Stromal cell of bone marrow (primary cell): ENCODE measurements at places on chromosomes 7 and 10.

DNA sequence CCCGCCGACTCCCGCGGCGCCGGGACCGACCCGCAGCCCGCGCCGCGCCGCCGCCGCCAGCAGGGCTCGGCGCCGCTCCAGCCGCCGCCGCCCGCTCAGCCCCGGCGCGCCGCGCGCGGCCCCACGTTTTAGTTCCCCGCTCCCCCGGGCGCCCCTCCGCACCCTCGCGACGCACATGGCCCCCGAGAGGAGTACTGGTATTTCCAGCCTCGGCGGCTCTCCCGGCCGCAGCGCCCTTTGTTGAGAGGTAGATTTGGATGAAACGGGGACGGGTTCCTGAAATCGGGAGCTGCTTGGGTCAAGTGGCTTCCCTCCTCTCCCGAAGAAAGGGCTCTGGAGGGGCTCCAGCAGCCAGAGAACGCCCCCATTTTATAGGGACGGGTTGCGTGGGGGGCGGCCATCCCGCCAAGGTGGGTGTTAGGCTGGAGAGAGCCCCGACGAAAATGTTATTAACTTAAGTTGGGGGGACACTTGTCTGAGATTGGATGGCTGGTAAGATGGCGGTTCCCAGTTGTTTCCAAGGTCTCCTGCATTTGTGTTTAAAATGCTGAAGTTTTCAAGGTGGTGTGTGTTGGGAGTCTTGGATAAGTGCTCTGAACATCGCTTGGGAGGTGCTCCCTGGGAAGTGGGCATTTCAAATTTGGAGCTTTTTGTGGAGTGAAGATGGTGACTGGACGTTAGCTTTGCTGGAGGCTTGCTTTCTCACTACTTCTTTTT lies 1.2 kb downstream of the BMI1 start:
- no peak for DNase-seq

DNA sequence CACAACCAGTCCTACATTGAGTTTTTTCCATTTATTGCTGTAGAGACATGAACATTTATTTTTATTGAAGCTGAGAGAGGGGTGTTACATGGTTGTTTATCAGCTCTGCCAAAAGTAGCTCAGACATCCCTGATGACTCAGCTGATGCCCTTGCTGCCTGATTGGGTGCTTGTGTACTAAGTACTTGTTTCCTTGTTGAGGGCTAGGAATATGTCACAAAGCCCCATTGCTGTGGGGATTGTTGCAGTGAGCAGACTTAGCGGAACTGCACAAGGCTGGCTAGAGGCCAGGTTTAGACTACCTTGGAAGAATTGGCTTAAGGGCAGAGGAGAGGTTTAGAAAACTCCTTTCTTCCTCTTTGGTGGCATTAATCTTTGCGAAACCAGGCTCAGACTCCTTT lies 110.6 kb downstream of the AUTS2 start:
- no peak for DNase-seq

DNA sequence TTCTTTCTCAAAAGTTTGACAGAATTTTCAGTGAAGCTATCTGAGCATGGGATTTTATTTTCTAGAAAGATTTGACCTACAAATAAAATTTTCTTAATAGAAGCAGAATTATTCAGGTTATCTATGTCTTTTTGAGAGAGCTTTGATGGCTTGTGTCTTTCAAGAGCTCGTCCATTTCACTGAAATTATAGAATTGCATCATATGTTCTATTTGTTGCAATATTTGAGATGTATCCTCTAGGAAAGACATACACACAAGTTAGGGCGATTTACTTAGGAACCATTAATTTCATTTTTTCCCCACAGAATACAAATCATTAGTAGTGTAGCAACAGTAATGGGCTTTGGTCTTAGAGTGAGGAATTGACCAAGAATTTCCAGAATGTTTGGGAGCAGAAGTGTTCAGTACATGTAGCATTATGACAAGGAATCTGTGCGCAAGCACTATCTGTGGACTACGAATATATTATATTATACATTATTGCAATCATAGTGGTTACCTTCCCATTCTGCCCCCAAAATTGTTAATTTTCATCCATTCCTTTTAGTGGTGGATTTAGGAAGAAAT lies 12.8 kb upstream of the COL17A1 start:
- DNase-seq = no peak

DNA sequence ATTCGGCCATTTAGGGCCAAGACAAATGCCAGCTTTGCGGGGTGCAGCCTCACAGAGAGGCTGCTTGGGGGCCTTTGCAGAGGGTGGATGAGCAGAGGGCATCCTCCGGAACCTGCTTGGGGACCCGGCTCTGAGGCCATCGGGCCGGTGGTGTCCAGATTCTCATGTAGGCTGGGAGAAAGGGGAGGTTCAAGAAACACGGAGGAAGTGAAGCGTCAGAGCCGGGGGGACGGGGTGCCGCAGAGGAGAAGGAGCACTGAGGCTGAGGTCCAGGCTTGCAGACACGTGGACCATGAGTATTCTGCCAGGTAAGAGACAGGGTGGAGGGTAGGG lies 150.7 kb upstream of the SHH start:
- no peak for DNase-seq

- DNase-seq = no peak
Observed at GRCh38 chr10:50335397-50335796, 84.1 kb upstream of the ASAH2 start.

DNA sequence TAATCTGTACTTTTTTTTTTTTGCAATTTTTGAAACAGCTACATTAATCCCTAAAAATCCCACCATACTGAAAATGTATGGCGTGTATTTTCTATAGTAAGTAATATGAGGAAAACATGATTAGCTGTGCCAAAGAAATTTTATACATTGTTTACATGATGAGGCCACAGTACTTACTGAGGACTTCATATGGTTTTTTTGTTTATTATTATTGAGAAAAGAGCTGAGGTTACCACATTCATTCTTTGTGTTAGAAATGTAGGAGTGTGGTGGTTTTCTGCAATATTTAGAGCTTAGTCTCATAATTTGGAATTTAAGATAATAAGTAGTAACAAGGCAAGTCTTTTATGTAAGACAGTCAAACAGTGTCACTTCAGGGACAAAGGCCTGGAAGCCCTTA lies 45.1 kb downstream of the SLC25A40 start:
- DNase-seq = no peak

DNA sequence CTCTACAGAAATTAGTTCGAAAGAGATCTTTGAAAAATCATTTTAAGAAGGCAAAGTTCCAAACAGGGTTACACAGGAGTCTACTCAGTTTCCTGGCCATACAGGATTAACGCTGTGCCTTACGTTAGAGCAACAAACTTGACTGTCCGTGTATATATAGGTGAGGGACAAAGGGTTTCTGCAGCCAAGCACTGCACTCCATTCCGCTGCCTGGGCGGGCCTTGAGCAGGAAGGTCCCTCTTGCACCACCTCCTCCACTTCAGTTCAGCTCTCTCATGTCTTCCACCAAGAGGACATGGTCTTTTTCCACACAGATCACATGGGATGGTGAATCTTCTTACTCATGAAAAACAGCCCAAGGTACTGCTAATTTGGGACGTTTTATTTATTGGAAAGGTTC lies 43.2 kb downstream of the MCMBP start:
- DNase-seq = no peak

GRCh38 chr10:88122145-88122544 lies 258.7 kb downstream of the PTEN start:
- DNase-seq = no peak

DNA sequence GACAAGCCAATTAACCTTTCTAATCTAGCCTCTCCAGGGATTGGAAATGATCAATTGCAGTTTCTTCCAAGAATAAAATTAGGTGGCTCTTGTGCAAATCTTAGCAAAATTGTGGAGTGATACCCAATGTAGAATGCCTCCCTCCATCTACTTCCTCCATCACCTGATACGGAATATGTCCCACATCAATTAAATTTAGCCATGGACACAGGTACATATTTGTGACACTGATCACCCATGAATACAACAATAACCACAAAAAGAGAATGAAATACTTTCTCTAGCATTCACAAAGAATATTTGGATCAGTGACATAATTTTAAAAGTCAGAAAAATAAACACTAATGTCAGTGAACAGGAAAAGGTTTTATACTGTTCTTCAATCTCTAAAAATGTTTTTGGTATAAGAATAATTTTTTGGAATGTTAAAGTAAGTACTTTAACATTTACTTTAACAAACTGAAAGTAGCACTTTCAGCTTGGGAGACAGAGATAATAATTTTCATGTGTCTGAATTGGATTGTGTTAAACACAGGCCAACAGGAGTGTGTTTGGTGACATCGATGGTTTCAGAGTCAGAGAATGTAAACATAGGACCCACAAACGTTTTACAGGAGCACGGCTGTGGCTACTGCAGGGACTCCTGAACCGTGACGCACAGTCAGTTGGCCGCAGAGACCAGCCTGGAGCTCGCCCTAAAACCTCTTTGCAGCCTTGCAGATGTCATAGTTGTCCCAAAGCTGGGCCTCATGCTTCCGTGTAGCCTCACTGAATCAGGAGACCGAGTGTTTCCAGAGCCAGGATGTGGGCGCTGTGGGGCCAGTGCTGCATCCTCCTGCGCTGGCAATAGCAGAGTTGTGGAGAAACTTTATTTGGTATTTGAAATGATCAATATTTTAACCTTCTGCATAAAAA lies 7.2 kb downstream of the RBM20 start:
- DNase-seq = peak; percentile 34

- no peak for DNase-seq
Observed at GRCh38 chr10:86354761-86355540, 11.6 kb downstream of the GRID1 start.

- no peak for DNase-seq
Observed at GRCh38 chr7:6279341-6279740, 6.9 kb upstream of the CYTH3 start.

GRCh38 chr7:86158111-86158510 lies 485.6 kb upstream of the GRM3 start:
- no peak for DNase-seq

GRCh38 chr10:88851706-88852105 lies at the start of gene ANKRD22:
TSS of gene ANKRD22 (minus strand) at chr10:88851844. CDS start at chr10:88851607, 237 bp downstream.
- DNase-seq = peak; percentile 58

GRCh38 chr10:119521443-119522204 lies 20.9 kb downstream of the RGS10 start:
- peak; percentile 65 for DNase-seq

DNA sequence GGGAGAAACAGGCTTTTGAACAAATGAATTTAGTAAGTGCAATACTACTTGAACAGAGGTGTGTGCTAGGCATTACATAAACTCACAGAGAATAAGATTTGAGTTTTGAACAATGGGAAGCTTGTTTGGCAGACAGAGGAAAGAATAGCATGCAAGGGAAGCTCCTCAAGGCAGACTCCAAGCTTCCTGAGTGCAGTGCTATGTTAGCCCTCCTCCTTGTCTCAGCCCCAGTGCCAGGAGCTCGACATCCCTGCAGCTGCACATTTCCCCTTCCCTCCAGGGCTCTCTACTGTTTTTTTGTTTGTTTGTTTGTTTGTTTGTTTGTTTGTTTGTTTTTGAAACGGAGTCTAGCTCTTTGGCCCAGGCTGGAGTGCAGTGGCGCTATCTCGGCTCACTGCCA lies 237.5 kb downstream of the IPMK start:
- no peak for DNase-seq

DNA sequence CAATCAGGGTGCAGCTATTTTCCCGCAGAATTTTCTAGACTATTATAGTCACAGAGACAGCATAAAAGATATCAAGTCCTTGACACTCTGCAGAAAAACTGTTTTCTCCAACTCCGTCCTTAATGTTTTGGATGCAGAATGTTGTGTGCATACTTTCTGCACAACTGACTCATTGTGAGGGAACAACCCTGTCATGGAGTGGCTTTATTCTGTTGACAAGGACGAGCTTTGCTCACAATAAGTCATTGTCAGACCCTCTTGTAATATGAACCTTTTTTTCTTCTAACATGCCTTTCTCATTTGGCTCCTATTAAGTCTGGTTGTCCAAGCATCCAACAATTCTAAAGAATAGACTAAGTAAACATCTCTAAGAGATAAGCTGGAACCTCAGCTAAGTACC lies 17.3 kb downstream of the ABCB4 start:
- no peak for DNase-seq

DNA sequence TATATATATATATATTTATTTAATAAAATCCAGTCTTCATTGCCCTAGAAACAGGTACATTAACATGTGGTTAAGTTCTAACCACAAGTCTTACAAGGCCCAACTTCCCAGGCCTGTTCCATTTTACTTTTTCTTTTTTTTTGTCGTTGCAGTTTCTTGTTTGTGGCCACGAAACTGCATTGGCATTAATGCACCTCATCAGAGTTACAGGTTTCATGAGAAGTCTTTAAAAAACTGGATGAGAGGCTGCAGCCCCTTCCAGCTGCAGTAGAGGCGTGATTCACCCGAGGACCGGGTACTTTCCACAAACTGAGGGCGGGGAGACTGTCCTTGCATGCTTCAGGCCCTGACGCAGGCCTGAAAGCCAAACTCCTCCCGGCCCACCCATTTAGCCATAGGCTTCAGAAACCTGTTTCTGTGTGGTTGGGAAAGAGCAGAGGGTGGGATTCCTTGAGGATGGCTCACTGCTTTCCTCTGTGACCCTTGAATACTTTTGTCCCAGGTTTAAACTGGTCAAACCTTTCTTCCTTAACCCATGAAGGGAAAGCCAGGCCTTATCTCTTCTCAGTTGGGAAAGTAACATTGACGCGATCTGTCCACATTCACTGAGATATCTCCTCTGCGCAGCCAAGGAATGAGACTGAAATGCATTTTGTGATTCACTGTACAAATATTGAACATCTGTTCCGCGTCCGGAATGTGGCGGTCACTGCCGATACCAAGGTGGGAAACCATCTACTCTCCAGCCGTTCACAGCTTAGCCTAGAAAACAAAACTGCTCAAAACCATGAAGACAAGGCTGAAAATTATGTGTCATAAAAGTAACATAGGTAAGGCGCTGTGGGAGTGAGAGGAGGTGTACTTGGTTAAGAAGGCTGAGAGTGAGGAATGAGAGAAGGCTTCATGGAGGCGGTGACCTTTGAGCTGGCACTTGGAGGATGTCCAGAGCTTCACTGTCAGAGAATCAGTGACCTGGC lies 311.7 kb downstream of the GATA3 start:
- no peak for DNase-seq

GRCh38 chr7:12968836-12969422 lies 281.5 kb downstream of the ARL4A start:
- DNase-seq = no peak

DNA sequence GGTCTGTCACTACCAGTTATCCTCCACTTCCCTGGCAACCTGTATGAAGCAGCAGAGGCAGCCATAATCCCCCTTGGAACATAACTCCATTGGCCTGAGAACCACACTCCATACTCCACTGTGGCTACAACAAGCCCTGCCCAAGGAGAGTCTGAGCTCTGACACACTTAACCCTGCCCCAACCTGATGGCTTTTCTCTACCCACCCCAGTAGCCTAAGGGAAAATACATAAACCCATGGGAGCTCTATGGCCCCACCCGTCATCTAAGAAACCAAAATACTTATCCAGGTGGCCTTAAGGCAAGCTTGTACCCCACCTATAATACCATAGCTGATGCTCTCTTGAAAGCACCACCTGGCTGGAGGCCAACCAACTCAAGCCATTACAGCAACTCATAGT lies 324.8 kb upstream of the GLI3 start:
- DNase-seq = no peak

- DNase-seq = no peak
Observed at GRCh38 chr10:76270464-76270863, 839.0 kb downstream of the LRMDA start.
